ENCODE measurements at places on chromosomes 16 and 17.

- DNase-seq, result no peak
These were observed 8.4 kb downstream of the PMP22 start for GRCh38 chr17:15256689-15257088.

DNA sequence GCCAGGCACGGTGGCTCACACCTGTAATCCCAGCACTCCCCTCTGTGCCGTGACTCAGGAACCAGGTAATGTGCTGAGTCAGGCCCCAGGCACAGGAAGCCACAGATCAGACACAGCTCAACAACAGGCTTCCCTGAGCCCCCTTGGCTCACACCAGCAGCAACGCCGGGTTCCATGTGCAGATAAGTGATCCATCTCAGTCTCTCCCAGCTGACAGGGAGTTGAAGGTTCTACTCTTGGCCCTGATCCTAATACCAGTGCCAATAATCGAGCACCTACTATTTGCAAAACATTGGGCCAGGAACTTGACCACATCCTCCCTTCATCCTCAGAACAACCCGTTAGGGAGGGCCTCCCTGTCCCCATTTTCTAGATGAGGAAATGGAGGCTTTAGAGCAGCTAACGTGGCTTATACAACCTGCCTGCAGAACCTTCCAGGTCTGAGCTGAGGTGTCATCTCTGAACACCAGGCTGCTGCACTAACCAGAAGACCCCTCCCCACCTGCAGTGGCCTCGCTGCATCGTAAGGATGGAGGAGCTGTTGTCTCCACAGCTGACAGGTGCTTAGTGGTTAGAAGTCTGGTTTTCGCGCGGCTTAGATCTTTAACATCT is 64.8 kb upstream of the AMZ2 start:
- DNase-seq, result peak; percentile 43

- no peak for DNase-seq
These were observed 505.8 kb downstream of the KCNJ2 start for GRCh38 chr17:70675070-70675590.

DNA sequence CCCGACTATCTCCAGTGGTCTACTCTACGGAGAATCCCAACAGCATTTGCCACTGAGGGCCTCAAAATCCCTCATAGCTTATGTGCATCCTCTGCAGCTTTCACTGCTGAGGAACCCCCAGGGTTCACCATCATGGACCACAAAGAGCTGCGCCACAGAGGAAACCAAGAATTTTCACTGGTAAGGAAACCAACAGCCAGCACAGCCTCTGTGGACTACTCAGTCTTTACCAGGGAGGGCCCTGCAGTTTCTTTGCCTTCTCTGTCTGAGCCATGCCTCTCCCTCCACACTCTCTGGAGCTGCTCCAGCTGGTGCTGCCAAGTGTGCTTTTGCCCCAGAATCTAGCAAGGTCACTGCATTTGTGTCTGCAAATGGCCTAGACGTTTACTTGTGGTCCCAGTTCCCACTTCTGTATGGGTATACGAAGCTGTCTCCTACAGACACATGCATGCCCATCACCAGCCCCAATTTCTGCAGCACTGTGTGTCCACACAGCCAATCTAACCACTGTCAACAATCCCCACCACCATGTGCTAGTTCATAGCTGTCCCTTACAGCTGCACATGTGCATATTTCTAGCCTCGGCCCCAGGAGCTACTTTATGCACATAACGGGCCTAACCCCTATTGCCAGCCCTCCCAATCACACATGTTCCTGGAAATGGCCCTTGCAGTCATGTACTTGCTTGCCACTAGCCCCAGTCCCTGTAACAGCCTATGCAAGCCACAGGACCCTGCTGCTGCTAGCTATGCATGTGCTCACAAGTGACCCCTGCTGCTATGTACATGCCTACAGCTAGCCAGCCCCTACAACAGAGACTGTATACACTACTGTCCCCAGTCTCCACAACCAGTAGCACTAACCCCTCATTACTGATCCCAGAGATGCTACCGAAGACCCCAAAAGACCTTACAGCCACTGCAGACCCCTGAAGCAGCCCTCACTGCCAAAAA is 1437.4 kb downstream of the CDH11 start:
- no peak for DNase-seq

DNA sequence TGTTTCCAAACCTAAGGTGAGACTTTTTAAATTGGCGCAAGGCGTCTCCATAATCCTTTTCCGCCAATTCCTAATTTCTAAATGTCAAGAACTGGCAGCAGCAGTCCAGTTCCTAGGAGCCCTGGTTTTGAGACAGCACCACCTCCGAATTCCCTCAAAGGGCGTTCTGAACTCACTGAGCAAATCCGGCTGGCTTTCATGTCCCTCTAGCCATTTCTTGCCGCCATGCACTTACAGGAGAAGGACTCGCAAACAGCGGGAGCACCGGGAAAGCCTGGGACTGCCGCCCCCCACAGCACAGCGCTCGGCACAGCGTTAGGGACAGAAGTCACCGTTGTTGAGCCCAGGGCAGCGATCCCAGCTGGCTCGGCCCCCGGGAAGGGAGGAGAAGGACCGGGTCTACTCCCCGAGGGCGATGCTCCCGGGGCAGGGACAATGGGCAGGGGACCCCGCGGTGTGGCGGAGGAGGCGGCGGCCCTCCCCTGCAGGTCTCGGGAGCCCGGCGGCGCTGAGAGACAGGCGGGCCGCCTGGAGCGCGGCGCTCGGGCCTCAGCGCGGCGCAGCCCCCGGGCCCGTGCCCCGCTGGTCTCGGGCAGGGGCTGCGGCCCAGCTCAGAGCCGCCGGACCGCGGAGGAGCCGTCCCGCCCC is 545 bp downstream of the ARHGAP17 start:
- no peak for DNase-seq

DNA sequence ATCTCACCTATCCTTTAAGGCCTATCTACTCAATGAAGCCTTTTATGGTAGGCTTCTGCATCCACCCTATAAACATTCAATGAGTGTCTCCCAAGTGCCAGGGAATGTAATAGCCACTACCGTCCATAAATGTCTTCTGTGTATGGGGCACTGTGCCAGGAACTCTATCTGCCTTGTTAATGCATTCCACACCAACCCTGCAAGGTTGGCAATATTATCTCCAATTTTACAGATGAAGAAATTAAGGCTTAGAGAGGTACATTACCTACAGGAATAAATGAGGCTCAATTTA is 20.0 kb downstream of the MAP3K14 start:
- DNase-seq, result no peak

- no peak for DNase-seq
These were observed 17.7 kb downstream of the FOXN1 start for GRCh38 chr17:28523876-28524275.

GRCh38 chr16:11977376-11978041 is 975 bp downstream of the SNX29 start:
- no peak for DNase-seq

GRCh38 chr16:28943281-28943680 is 7.5 kb upstream of the NFATC2IP start:
- DNase-seq, result no peak

All from activated T-cell treated with anti-CD3 and anti-CD28 coated beads for 1 hour (primary cell).